ENCODE measurements at places on chromosomes 3 and 15. TPM values are rescaled to one million over a fixed set of nuclear protein-coding genes. Genes with fewer than 3 reads are reported as not detected.

Gene IGSF11
- total RNA-seq: not detected

Gene ASB14
- total RNA-seq: not detected

Gene KAT2B
- 15.2 TPM for total RNA-seq

Gene TMC3
- total RNA-seq: not detected

Gene AGBL1
- total RNA-seq: under 0.01 TPM

Gene SECISBP2L
- total RNA-seq: 25.5 TPM

Gene SEC62
- total RNA-seq: 32.1 TPM

Gene CPEB1
- total RNA-seq: 6.0 TPM

Gene CACNA2D3
- total RNA-seq: 0.06 TPM

Gene GRK7
- not detected for total RNA-seq

Gene NR2E3
- total RNA-seq: not detected

Gene OR5H14
- total RNA-seq: not detected

Gene ISLR
- total RNA-seq: 0.13 TPM

Gene GOLGA8K
- 0.13 TPM for total RNA-seq

Gene ZPLD1
- 1.1 TPM for total RNA-seq

All from LHCN-M2 (cell line).